ENCODE measurements at places on chromosomes 12 and 14.

- DNase-seq, result no peak
These were observed 496.3 kb downstream of the NELL2 start for GRCh38 chr12:44379831-44380230.

- DNase-seq, result no peak
These were observed 47.1 kb downstream of the ABCD2 start for GRCh38 chr12:39572551-39572950.

- DNase-seq, result no peak
These were observed 1.3 kb downstream of the ZNF839 start for GRCh38 chr14:102320671-102321455.

DNA sequence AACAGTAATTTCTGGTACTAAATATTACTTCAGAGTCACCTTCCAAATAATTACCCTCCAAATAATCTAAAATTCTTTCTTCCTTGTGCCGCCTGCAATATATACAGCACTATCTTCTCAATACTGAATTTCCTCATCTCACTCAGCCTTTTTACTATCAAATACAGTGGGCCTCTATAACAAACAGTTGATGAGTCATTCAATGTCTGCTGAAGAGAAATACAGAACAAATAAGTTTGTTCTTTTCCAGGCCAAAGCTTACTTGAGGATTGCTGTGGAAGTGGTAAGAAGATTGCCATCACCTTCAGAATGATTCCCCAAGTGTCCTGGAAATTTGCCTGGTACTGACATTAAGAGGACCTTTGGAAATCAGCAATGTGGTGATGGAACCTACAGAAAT, 218.2 kb upstream of the ARHGAP5 start:
- no peak for DNase-seq

GRCh38 chr12:31033681-31034080, 40.0 kb upstream of the DDX11 start:
- no peak for DNase-seq

GRCh38 chr12:76422543-76423438, 74.6 kb upstream of the BBS10 start:
- DNase-seq, result no peak

DNA sequence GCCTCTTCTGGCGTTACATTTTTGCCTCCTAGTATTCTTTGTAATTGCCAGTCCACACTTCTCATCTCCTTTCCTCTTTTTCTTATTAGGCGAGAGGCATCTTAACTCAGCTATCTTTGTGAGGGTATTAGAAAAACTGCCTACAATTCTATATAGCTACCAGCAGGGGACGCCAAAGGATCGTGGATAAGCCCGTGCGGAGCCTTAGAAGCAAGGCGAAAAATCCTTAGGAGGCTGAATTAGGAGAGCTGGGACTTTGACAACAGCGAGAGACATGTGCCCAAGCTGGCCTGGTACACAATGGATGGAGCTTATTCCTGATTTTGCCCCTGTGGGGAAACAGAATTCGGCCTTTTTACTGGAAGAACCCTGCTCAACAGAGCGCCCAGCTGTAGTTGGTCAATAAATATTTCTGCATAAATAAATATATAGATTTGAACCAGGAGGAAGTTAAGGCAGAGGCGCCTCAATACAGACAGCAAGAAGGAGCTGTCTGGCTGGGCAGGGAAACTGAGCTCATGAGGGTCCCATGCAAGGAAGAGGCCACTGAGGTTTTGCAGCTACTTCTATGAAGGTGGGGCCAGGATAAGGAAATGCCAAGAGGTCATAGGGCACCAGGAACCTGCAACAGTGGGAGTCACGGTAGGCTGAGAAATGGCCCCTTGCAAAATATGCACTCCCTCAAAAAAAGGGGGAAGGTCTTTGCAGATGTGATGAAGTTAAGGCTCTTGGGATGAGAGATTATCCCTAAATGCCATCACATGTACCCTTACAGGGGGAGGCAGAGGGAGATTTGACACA, 14.6 kb upstream of the RBM19 start:
- no peak for DNase-seq

GRCh38 chr12:114504311-114504710, 98.4 kb upstream of the TBX5 start:
- DNase-seq, result no peak

- DNase-seq, result no peak
These were observed 62.0 kb upstream of the DUSP6 start for GRCh38 chr12:89414322-89414721.

DNA sequence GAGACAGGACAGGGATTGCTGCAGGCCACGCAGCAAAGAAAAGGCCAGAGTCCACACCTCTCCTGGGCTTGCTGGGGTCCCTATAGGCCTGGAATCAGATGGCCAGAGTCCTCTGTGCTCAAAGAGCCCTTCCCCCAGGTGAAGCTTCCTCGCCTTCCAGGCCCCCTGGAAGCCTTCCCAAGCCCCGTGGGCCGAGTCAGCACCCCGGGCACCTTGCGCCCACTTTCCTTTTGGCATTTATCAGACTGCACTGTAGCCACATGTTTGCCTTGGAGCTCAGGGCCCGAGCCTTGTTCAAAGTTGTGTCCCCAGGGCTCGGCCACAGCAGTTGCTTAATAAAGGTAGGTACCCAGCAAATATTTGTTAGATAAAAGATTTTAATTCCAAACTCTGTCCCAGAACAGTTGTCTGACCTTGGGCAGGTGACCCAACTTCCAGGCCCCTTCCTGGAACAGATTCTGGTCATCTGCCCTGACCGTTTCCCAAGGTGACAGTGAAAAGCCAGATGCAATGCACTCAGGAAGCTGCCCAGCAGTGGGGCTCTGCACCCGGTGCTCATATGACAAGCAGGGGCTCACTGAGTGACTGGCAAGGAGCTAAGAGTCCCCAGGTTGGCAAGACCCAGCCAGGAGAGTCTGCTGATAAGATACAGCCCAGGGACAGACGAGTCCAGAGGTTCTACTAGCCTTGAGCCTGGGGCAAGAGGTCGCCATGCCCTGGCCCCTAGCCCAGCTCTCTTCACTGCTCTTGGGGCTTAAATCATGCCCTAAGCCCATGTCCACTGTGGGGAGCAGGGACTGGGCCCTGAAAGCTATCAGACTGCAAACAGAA, 81.2 kb downstream of the PITPNM2 start:
- no peak for DNase-seq

GRCh38 chr12:66813137-66813892, 134.4 kb upstream of the GRIP1 start:
- DNase-seq, result no peak

- no peak for DNase-seq
These were observed 35.4 kb downstream of the DMAC2L start for GRCh38 chr14:50347521-50347920.

DNA sequence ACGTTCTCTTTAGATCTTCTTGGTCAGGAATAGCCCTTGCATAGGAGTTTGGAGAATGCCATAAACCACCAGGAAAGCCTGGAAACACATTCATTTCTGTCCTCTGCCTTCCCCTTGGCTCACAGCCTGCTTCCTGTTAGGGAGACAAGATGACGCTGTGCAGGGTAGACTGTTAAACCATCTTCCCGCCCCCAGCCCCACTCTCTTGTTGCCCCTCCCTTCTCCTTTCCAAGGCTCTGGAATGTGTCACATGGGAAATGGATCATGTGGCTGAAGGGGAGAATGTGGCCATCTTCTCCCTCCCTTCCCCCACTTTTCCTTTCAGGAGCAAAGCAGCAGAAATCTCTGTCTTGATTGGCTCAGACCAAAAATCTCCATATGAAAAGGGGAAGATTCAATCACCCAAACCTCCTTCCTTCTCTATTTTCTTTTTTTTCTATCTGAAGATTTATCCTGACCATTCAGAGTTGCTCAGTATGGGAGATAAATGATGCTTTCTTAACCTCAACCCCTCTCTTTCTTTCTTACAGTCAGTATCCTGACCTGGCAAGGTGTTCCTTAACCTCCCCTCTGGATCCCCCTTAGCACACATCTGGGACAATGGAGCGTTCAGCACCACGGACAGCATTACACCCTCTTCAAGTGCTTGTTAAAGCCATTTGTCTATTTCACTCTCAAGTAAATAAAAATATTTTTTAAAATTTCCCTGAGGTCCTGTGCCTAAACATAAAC, 11.4 kb downstream of the GPR19 start:
- DNase-seq, result peak; percentile 53

- no peak for DNase-seq
These were observed 275.9 kb downstream of the TMEM132C start for GRCh38 chr12:128542844-128543243.

GRCh38 chr14:51652168-51653078, 713 bp downstream of the FRMD6 start:
- DNase-seq, result no peak

DNA sequence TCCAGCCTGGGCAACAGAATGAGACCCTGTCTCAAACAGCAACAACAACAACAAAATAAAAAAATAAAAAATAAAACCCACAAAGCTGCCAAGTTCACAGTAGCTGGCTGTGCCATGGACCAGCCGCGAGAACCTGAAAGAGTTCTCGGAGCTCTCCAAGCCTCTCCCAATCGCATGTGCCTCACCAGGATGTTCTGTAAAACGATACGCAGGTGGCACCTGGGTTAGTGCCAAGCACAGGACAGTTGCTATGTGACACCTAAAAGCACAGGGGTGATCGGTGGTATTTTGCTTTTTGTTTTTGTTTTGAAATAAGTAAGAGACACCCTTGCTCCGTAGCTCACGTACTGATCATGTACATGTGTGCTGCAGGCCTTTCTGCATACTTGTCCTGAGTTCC, 52.4 kb downstream of the RFLNA start:
- DNase-seq, result no peak

DNA sequence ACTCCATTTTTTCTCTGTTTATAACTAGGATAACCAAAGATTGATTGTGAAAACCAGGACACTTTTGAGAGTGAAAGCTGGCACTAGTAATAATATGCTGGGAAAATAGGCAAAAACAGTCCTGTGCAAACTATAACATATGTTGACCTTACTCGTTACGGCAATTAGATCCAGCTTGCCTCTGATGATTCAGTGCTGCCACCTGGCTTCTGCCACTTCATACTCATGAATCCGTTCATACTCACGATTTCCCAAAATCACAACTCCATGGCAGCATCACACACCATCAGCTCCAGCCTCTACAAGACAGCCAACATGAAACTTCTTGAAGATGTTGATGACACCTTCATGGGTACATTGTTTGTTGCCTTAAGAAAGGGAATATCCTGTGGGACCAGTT, 49.1 kb upstream of the CAND1 start:
- no peak for DNase-seq

DNA sequence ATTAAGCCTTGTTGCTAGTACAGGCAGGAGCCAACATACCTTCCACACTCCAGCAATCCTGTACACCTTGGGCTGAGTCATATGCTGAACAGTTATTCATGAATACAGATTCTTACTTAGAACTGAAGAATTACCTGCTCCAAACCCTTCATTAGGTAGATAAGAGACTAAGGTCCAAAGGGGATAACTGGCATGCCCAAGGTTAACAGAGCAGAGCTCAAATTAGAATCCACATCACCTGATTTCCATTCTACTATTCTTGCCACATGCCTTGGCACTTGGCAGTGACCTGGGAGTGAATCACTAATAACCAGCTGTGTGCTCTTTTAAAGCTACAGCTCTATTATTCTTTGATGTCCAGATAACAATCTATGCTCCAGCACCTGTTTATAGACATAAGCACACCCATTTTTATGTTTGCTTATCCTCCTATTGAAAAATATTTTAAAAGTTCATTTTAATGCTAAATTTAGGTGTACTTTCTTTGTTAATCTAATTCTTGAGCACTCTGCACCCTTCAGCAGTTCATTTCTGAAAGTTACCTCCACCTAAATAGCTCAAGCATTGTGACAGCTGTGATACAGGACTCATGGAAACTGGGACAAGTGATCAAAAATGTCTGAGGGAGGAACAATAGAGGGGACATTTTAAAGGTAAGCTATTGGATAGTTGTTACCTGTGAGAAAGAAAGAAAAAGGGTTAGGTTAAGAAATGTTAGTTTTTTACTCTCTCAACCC, 19.4 kb downstream of the LPCAT3 start:
- DNase-seq, result no peak

- peak; percentile 31 for DNase-seq
These were observed 13.4 kb downstream of the AKAP5 start for GRCh38 chr14:64478634-64479250.

- no peak for DNase-seq
These were observed 40.3 kb upstream of the RCOR1 start for GRCh38 chr14:102551995-102552705.
